ENCODE measurements at places on chromosomes 4 and X.
A peak's percentile ranks its signal among the peaks of the same experiment; 100 is the strongest.

DNA sequence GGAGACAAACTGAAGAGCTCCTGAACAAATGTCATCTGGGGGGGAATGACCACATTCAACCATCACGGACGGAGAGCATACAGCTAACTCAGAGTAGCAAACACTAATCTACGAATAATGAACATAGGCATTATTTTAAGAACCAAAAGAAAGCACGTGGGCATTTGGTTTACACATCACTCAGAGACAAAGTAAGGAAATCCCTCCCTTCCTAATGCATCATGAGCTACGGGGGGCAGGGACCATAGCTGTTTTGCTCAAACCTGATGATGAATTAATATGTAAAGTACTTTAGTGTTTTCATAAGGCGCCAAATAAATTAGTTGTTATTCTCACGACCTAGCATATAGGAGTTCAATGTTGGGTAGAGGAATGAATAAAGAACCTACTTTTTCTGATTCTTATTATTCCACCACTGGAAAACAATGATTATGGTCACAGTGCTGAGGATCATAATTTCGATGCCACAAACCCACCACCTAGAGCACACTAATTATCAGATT is 11.7 kb upstream of the TMEM156 start:
- DNase-seq, result no peak

GRCh38 chrX:30504309-30504708 is 73.3 kb downstream of the TASL start:
- DNase-seq, result no peak

DNA sequence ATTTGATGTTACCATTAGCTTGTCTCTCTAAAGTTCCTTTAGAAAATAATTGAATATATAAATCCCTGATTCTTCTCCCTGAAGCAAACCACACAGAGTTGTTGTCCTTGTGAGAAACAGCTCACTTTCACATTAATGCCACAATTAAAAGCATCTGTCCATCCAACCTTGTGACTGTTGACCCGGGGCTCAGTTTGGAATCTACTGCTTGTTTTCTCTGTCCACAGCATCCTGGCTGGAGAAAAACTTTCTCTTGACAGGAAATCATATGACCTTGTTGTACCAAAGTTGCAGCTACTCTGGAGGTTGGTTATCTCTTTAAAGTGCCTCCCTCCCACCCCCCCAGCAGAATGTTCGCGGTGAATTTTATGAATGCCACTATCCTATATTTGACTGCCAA is 3.1 kb downstream of the PRKG2 start:
- no peak for DNase-seq

- peak; percentile 20 for DNase-seq
These were observed 584 bp downstream of the SUV39H1 start for GRCh38 chrX:48696909-48697727.

DNA sequence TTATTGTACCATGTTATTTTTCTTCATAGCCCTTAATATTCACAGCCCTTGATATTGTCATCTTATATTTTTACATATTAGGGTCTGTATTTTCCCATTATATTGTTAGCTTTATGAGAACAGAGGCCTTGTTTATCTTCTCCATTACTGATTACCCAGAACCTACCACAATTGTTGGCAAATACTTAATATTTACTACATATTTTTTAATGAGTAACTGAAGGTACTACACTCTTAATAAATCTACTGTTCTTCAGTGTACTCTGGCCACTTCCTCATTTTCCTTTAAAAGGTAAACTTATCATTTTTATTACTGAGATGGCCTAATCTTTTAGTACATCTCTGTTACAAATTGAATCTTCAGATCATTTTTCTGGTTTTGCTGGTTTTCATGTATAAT is 133.5 kb downstream of the COL4A5 start:
- DNase-seq, result no peak

DNA sequence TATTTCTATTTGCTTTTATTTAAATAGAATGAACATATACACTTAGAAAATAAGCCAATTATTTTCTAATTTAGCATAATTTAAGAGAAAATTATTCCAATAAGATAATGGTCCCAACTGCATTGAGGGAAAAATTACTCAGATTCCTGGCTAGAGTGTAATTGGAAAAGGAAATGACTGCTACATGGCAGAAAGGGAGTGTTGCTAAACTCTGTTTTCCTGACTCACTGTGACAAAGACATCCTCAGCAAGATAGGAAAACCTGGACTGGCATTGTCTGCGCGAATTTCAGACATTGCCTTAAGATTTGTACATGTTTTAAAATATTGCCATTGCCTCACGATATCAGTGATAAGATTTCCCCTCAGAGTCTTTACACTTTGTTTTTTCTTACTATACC is 8.2 kb downstream of the TNIP3 start:
- peak; percentile 62 for DNase-seq

- no peak for DNase-seq
These were observed 1.1 kb downstream of the RPS6KA6 start for GRCh38 chrX:84186603-84187532.

GRCh38 chr4:635851-636627 is 10.7 kb downstream of the PDE6B start:
- DNase-seq, result no peak

- peak; percentile 85 for DNase-seq
These were observed 36.9 kb downstream of the PDLIM5 start for GRCh38 chr4:94488670-94489069.

DNA sequence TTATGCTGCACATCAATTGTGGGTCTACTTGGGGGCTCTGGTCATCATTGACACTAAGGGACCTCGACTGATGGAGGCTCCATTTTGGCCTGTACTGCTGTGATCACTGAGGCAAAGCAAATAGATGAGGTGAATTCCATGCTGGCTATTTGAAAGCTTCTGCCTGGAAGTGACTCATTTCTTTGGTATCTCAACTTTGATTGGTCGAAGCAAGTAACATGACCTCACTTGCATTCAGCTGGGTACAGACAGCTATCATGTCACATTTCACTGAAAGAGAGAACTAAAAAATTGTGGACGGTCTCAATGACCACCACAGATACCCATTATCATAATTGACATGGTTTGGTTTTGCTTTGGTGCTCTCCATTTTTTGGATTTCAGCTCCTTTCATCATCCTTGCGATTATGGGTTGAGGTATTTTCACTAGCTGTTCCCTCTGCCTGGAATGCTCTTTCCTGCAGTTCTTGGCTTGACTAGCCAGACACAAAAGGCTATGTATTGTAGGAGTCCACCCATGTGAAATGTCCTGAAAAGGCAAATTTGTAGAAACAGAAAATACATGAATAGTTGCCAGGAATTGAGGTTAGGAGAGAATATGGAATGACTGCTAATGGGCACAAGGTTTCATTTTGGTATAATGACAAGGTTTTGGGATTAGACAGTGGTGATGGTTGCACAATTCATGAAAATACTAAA is 369.2 kb upstream of the LCORL start:
- peak; percentile 4 for DNase-seq

GRCh38 chr4:163611784-163612445 is 117.4 kb downstream of the TMA16 start:
- DNase-seq, result no peak
